SK-N-DZ (cell line): ENCODE measurements at places on chromosomes 5 and 9.

DNA sequence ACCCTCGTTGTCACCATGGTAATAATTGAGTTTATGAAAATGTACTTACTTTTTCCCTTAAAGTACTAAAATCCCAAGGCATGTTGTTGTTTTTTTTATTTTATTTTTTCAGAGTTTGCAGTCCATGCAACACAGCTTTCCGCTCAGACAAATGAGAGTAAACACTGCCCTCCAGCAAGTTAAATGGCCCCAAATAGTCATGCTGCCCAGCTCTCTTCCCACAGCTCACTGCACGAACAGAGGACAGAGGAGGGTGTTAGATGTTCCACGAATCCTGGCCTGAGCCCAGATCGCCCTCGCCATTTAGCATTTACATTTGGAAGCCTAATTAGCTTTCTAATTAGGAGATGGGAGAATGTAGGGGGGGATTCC lies 1.9 kb downstream of the NIM1K start:
- no peak for DNase-seq

- DNase-seq, result no peak
Measured at GRCh38 chr5:127705120-127705892, 2.1 kb downstream of the CCDC192 start.

- peak; percentile 78 for DNase-seq
Measured at GRCh38 chr9:130193531-130194377, 21.6 kb downstream of the NCS1 start.

DNA sequence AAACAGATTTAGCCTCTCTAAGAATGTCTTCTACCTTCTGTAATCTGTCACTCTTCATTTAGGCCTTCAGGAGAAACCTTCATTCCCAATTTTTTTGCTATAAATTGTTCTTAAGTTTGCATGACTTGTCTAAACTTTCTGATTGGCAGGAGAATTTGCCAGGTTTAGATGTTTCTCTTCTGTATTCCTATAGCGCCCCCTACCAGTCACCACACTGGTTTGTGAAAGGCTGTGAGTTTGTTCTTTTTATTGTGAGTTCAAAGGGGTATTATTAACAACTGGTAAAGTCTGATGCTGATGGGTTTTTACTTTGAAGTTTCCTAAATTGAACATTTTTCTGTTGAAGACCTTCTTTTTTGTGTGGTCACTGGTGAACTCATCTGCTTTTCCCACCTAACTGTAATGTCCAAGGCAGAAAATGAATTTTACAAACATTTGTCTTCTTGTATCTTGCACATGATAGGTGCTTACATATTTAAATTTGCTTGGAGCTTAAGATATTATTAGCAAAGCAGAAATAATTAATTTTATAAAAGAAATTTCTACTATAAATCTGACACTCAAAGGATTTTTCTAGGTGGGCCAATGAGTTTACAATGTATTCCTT lies 18.4 kb upstream of the F2RL2 start:
- peak; percentile 5 for DNase-seq

DNA sequence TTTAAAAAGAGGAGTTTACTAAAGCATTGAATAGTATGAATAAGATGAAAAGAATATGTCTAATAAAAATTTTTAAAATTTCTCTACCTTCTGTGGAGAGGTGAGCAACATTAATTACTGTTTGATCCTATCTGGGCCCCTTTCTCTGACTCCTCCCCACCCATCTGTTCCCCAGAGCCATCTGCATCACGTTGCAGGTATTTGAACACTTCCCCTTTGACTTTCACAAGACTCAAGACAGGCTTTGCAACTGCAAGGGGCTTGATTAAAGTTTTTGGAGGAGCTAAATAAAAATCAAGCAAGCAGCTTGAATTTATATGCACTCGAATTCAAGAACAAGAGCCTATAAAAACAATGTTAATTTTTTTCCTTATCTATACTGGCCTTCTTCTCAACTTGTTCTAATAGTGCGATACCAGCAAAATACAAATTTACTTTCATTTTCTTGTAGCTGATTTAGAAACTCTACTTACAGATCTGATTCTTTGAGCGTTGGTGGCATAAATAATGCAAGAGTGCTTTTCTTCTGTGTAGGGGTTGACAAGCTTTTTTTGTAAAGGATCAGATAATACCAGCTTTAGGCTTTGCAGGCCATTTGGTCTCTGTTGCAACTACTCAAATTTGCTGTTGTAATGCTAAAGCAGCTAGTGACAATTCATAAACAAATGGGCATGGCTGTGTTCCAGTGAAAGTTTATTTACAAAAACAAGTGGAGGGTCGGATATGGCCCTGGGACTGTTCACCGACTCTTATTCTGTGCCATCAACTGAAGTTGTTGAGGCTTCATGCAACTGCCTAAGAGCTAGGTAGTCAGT lies 21.2 kb downstream of the TXNDC8 start:
- no peak for DNase-seq

GRCh38 chr9:131432597-131433301 lies 38.9 kb downstream of the PRRC2B start:
- no peak for DNase-seq
